ENCODE measurements at places on chromosomes 5 and 9.

- DNase-seq, result no peak
These were observed 3.5 kb upstream of the PDZD2 start for GRCh38 chr5:31635446-31635845.

DNA sequence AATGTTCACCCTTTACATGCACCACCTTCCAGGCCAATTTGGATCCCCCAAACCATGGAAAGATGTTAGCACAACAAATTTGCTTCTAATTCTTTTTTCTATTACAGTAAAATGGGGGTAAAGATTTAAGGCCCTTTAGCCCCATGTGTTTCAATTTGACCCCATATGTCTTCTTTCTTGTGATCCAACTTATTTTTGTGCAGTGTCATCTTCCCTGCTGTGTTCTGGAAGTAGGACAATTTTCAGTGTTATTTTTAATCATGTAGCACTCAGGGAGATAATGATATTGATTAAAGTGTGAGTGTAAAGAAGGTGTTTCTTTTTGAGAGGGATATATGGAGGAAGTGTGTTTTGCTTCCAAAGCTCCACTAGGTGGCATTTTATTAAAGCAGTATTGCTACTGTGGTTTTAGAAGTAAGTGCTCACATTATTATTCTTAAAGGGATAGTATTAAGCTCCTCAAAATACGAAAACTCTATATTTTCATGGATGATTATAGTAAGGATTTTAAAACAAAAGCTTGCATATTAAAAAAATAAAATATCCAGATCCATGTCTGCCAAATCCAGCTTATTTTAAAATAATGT is 118.7 kb upstream of the ATP10B start:
- no peak for DNase-seq

DNA sequence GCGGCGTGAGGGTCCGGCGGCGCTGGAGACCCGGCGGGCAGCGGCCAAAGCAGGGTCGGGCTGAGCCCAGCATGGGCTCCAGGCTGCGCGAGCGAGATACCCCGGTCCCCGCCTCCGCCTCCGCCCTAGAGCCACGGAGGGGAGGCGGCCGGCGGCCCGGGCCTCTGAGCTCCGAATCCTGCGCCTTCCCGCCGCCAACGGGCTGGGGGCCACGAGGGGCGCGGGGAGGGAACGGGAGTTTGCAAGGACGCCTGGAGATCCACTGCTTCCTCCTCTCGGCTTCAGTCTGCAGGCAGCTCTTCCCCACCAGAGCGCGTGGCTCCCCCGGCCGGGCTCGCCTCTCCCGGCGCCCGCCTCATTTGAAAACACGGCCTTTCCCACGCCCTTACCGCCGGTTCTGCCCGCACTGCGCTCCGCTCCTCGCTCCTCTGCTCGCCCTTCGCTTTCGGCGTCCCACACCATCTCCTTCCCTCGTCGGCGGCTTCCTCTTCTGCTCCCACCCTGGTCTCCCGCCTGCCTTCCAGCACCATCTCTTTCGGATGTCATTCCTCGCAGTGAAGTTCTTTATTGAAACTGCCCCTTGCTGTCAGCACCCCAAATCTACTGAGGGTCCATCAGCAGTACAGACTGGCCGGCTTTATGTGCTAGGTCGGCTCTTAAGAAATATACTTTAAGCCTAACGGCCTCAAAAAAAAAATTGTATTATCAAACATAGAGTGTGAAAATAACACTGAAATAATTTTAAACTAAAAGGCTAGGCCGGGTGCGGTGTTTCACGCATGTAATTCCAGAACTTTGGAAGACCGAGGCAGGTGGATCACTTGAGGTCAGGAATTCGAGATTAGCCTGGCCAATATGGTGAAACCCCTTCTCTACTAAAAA is 105.0 kb upstream of the FAM120A start:
- DNase-seq, result no peak

DNA sequence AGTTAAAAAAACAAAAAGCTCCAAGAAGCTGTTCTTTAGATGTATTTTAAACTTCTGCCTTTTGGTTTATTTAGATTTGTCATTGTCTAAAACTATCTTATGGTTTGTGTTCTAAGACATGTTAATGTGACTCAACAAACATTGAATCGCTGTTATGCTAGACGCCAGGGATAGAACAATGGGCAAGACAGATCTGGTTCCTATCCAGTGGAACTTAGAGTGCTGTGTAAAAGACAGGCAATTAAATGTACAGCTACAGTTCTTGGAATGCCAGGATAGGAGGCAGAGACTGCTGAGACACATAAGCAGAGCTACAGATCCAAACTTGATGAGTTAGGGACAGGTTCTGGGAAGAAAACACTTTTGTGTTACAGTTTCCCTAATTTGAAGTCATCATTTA is 22.4 kb downstream of the LYRM7 start:
- no peak for DNase-seq

DNA sequence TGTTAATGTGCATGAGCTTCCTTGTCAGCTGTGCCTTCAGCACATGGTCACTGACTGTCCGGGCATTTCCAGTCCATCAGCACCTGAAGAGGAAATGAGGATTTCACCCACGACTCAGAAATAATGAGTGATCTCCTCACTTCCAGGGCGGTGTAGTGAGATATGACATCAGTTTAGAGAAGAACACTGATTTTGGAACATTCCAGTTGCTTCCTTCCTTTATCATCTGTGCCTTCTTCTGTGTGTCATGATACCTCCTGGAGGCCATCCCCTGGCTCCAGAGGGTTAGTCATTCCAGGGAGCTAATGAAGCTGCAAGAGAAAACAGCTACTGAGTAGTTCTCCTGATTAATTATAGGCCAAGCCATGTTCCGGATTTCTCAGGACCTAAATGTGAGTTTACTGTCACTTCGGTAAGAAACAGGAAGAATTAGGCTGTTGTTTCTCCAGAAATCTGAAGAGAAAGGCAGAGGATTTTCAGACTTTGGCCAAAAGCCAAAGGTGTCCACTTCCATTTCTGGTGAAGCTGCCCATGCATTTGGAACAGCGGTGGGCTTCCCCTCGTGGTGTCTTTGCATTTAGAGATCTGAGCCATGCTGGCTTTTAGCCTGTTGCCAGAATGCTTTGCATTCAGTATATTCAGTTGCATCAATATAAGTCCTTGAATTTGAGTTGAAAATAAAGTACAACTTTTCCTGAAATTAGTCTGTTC is 161.3 kb upstream of the OTULINL start:
- no peak for DNase-seq

DNA sequence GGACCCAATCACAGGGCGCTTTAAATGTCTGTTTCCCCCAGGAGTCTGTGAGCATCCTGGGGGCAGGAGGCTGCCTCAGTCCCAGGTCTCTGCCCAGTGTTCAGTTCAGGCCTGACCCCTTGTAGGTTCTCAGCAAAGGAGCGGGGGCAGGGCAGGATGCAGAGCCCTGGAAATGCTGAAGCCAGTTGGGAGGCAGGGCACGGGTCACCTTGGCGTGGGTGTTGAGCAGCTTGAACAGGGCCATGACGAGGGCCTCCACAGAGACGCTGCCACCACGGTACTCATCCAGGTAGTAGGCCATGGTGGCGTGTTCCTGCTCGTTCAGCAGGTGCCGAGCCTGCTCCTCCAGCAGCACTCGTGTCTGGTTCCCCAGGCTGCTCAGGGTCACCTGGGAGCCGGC is 36.3 kb upstream of the AKNA start:
- no peak for DNase-seq

Data from fibroblast of the conjunctiva (primary cell).